ENCODE measurements at places on chromosomes 16 and 17.

DNA sequence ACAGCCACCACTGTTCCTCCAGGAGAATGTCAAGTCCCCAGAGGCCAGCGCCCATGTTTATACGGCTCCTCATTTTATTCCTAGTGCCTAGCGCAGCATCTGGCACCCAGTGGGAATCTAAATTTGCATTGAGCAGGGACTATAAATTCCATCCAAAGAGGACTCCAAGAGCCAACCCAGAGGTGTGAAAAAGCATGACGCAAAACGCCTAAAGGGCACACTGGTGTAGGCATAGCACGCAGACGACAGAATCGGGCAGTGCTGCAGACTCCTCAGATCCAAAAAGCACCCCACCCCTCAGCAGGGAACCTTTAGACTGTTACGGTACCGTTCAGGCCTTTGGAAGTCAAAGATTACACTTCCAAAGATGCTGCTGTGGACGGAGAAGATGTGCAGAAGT is 19.5 kb downstream of the TEKT5 start:
- no peak for DNase-seq

- no peak for DNase-seq
Measured at GRCh38 chr16:58490065-58490464, 9.9 kb upstream of the NDRG4 start.

DNA sequence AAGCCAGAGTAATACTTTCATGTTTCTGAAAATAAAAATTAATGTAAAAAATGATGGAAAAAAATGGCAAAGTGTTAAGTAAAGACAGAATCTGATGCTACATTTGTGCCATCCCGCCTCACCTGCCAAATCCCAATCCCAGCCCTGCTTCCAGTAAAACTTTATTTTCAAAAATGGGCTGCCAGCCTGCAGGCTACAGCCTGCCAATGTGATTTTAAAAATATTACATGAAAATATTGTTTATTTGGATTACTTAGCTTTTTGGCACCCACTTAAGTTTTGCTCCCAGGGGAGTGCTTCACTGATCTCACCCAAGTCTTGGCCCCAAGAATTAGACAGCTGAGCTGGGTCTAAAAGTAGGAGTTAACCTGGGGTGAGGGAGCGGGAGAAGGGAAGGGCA is 112.8 kb downstream of the C16orf78 start:
- no peak for DNase-seq

DNA sequence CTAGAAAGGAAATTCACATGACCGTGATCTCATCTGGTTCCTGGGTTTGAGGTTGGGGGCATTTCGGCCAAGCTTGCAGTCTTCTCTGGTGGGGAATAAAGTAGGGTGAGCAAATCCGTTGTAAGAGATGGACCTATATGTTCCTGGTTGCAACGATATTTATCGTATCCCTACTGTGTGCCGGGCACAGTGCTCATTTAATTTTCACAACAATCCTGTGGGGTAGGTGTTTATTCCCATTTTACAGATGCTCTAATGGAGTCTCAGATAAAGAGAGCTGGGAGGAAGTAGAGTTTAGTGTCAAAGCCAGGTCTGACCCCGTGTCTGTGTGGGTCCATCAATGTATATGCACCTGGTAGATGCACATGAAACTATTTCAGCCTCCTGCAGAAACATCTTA is 9.4 kb downstream of the CMIP start:
- no peak for DNase-seq

DNA sequence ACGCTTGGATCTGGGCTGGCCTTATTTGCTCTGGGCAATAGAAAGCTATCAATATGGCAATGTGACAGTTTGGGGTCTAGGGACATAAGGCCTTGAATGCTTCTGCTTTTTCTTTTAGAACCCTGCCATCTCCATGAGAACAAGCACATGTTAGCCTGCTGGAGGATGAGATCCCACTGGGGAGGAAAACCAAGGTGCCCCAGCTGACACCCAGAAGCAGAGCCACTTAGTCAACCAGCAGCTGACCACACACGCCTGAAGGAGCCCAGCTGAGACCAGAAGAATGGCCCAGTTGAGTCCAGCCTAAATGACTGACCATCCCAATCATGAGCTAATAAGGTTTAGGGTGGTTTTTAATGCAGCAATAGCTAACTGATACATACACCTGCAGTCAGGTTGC is 171.2 kb downstream of the AHSP start:
- DNase-seq = no peak

- no peak for DNase-seq
Measured at GRCh38 chr17:61619493-61619892, 28.5 kb upstream of the NACA2 start.

GRCh38 chr17:63841350-63842172 is 924 bp downstream of the SMARCD2 start:
- no peak for DNase-seq

DNA sequence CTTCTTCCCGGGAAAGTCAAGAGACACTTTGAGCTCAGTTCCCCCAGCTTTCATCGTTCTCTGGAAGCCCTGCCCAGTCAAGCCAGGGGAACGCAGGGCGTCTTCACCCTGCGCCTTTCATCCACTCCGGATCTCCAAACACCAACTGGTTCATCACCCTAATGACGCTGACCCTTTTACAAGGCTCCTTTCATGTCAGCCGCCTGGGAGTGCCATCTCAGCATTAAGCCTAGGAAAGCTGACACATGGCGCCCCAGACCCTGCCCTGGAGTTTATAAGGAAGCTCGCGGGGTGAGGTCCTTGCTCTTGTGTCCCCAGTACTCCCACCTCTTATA is 594 bp upstream of the DNAJC7 start:
- DNase-seq = no peak

GRCh38 chr17:80955671-80956280 is 35.9 kb upstream of the CHMP6 start:
- no peak for DNase-seq

GRCh38 chr17:71681427-71682173 is 439.2 kb upstream of the SOX9 start:
- DNase-seq = no peak

GRCh38 chr17:2312736-2313135 is 9.0 kb downstream of the SRR start:
- no peak for DNase-seq

DNA sequence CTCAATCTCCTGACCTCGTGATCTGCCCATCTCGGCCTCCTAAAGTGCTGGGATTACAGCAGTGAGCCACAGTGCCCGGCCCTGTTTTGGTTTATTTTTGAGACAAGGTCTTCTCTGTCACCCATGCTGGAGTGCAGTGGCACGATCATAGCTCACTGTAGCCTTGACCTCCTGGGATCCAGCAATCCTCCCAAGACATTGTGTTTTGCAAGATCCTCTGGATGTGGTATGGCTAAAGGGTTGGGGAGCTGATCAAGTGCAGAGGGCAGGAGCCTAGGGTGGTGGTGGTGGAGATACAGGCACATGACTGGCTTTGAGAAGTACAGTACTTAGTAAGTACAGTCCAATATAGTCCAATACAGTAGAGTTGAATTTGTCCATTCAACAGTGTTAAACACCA is 16.6 kb upstream of the TNS4 start:
- no peak for DNase-seq

DNA sequence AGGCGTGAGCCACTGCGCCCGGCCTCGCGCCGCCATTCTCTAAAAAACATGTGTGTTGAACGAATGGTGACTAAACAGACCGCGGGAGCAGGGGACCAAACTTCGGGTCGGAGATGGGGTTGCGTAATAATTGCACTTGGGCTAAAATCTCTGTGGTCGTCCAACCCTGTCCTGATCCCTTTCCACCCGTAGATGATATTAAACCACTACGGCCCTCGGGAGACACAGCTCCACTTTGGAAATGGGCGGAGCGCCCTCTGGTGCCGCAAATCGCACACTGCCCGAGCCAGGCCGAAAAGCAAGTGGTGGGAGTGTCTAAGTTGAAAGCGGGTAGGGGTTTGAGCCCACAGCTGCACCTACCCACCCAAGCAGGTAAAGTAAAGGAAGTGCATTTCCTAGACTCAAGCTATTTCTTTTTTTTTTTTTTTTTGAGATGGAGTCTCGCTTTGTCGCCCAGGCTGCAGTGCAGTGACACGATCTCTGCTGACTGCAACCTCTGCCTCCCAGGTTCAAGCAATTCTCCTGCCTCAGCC is 17.0 kb downstream of the CAVIN1 start:
- peak; percentile 81 for DNase-seq

DNA sequence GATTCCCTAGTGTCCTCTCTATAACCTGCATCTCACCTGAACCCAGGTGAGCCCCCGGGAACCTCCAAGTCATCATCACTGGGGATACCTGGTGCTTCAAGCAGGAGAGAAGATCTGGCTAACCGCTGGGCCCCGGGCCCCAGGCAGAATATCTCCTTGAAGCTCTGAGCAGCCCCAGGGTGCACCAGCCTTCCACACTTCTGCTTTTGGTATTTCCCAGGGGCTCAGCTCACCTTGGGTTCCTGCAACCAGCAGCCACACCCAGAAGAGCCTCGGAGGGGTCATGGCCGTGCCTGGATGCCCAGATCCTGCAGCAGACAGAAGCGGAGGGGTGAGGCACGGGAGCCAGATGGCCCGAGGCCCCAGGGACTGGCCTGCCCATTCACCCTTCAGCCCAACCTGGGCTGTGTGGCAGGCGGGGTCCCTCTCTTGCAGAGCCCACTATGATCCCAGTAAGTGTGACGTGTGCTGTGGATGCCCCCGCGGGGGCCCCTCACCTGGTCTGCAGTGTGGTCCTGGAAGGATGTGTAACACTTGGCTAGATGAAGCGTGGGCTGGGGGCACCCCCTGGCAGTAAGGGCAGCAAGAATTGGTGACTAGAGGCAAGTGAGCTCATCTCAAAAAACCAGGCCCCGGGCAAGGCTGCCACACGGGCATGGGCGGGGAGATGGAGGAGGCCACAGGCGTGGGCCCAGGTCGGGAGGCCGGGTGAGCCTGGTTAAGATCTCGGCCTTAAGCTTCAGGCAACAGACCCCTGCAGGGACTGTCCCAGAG is 2.6 kb downstream of the LGALS3BP start:
- no peak for DNase-seq

DNA sequence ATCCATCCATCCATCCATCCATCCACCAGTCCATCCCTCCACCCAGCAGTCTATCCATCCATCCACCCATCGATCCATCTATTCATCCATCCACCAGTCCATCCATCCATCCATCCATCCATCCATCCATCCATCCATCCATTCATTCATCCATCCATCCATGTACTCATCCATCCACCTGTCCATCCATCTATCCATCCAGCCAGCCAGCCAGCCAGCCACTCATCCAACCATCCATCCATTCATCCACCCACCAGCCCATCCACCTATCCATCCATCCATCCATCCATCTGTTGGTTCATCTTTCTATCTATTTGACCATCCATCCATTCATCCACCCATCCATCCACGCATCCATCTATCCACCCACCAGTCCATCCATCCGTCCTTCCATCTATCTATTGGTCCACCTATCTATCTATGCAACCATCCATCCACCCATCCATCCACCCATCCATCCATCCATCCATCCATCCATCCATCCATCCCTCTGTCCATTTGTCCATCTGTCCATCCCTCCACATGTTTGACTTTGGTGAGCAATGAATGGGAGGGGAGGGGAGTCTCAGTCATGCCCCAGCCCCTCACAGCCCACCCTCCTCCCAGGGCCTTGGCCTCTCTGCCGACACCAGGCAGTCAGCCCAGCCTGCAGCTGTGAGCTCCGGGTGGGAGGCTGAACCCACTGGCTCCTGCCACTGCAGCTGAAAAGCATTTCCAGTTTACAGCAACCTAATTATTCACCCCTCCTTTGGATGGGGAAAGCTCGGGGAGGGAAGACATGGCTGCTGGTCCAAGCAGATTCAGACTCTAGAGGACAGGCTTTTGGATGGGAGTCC is 38.1 kb upstream of the SSTR5 start:
- no peak for DNase-seq

GRCh38 chr17:30230596-30231125 is 4.8 kb downstream of the SLC6A4 start:
- no peak for DNase-seq
